Right hindlimb (tissue), 1 donor: ENCODE measurements at places on chromosomes 1 and 21.

DNA sequence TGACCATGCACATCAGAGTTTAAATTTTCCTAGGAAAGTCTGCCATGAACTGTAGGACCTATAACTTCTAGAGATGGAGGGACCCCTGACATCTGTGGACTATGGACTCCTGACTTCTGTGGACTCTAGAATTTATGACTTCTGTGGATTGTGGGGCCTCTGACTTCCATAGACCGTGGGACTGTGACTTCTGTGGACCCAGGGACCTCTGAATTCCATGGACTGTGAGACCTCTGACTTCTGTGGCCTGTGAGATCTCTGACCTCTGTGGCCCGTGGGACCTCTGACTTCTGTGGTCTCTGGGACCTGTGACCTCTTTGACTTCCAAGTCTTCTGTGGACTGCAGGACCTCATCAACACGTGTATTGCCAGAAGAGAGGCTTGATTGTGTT, 36.7 kb downstream of the PEX14 start:
- DNase-seq: no peak

DNA sequence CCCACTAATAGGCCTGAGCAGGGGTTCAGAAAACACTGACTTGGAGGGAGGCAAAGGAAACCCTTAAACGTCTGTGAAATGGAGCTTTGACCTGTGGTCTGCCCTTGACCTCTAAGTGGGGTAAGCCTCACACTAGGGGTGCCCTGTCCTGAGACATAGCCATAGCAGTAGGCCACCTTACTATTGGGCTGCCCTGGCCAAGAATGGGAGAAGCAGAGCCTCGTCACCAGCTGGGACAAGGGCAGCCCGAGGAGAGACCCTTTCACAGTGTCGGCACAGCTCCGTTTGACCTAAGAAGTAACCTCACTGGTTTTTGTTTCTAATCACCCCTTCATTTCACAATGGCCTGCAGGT, 26.4 kb upstream of the IFNAR2 start:
- no peak for DNase-seq

DNA sequence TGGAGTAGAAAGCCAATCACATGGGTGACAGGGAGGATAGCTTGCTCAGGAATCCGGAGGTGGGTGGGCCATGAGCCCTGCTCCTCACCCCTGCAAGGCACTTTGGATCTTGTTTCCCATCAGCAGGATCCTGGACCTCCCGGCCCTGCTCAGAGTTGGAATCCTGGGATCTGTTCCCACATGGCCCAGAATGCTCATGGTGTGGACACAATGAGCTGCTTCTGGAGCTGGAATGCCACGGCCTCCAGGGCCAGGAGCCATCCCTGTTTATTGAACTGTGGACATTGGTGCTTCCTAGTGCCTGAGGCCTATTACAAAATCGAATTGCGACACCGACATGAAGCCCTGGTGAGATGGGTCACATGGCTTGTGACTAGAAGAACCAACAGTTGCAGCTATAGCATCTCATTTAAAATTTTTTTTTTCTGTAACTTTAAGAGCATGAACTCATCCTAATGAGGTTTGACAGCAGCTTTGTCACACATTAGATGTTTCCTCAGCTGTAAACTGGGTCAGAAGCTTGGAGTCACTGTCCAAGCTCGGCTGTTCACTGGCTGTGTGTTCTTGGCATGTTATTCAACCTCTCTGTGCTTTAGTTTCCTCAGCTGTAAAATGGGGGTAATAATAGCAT, 40.4 kb upstream of the GOLT1A start:
- no peak for DNase-seq

DNA sequence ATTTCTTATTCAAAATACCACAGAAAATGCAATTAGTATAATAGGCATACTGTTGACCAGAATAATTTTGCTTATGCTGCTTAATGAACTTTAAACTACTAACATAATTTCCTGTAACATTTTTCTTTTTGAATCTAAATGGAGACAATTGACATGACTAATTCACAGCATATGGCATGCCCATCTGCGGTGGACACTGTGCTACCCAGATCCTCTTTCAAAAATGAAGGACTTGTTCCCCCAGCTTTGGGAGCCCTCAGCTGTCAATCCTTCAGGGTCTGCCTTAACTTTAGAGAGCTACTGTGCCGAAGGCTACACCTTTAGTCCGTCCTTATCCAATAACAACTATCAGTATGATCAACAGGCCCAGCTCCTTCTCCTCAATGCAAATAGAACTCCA, 789.0 kb downstream of the PLA2G4A start:
- no peak for DNase-seq

- peak; percentile 73 for DNase-seq
Measured at GRCh38 chr1:24015221-24016210, 35.4 kb upstream of the SRSF10 start.
